NCI-H2171 (cell line): ENCODE measurements at places on chromosomes 11 and 22.

GRCh38 chr11:2801711-2802388 is 83.7 kb downstream of the CDKN1C start:
- no peak for DNase-seq

DNA sequence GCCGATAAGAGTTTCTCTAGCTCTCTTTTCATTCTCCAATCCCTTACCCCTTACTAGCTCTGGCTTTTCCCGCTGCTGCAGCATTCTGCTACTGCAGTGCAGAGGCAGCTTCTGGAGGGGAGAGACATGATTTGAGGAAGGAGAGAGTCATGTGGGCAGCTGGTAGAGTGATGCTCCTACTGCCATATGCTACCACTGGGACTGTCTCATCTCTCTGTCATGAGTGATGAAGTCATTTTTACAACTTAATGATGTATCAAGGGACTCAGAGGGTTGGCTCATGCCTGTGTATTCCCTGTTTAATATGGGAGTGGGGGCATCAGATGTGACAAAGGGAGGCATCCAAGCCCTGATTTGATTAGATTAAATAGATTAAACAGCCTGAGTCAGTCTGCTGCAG is 11.3 kb downstream of the SLC17A6 start:
- peak; percentile 58 for DNase-seq

GRCh38 chr11:69320756-69321741 is 27.1 kb downstream of the MYEOV start:
- no peak for DNase-seq

GRCh38 chr11:862081-862661 is 19.5 kb downstream of the TSPAN4 start:
- peak; percentile 29 for DNase-seq

DNA sequence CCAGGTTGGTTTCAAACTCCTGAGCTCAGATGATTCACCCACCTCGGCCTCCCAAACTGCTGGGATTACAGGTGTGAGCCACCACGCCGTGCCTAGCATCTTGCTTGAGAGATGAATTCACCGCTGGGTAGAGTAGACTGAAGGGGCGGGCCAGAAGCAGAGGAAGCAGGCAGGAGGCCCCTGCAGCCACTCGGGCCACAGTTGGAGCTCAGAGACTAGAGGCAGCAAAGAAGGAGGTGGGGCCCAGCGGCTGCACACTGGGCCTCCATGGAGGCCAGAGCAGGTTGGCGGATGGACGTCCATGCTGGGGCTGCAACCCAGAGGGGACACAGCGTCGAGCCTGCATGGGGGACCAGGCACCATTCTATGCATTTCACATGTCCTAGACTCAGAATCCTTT is 88.4 kb upstream of the FGF3 start:
- DNase-seq, result no peak

GRCh38 chr11:61659413-61660196 is 20.6 kb upstream of the DAGLA start:
- no peak for DNase-seq

- DNase-seq, result peak; percentile 55
These were observed at the start of gene DUSP8 for GRCh38 chr11:1572197-1573076. Gene DUSP8, minus strand, starts transcription at chr11:1572271. Its CDS starts 6,445 bp downstream, at chr11:1565826.

- no peak for DNase-seq
These were observed 812 bp downstream of the JAM3 start for GRCh38 chr11:134069426-134070341.

GRCh38 chr11:8392886-8393285 is 129.2 kb upstream of the LMO1 start:
- DNase-seq, result no peak

- no peak for DNase-seq
These were observed 3.8 kb downstream of the MAP4K2 start for GRCh38 chr11:64799256-64799622.

GRCh38 chr11:74366576-74366975 is 31.7 kb downstream of the PGM2L1 start:
- DNase-seq, result no peak

DNA sequence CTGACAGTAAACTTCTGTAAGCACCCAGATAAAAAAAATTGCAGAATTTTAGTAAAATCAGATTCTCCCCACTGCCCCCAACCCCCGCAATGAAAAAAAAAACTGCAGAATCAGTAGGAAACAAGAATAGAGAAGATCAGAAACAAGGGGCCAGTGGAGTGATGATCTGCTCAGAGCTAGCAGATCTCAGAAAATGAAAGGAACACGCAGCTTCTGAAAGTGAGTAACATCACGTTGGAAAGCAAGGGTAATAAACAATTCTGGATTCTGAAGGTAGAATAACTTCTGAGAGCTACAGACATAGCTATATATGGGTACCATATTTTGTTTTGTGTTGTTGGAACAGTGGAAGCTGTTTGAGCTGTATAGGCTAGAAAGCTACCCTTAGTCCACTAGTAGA is 23.2 kb downstream of the ACAT1 start:
- no peak for DNase-seq

DNA sequence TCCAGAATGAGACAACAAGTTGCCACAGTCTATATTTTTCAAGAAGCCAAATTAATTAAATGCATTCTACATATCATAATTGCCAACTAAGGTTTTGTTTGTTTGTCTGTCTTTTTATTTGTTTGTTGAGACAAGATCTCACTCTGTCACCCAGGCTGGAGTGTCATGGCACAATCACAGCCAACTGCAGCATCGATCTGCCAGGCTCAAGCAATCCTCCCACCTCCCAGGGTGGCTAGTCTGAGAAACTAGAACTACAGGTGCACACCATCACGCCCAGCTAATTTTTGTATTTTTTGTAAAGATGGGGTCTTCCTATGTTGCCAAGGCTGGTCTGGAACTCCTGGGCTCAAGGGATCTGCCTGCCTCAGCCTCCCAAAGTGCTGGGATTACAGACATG is 140.0 kb downstream of the LRRC4C start:
- DNase-seq, result no peak

DNA sequence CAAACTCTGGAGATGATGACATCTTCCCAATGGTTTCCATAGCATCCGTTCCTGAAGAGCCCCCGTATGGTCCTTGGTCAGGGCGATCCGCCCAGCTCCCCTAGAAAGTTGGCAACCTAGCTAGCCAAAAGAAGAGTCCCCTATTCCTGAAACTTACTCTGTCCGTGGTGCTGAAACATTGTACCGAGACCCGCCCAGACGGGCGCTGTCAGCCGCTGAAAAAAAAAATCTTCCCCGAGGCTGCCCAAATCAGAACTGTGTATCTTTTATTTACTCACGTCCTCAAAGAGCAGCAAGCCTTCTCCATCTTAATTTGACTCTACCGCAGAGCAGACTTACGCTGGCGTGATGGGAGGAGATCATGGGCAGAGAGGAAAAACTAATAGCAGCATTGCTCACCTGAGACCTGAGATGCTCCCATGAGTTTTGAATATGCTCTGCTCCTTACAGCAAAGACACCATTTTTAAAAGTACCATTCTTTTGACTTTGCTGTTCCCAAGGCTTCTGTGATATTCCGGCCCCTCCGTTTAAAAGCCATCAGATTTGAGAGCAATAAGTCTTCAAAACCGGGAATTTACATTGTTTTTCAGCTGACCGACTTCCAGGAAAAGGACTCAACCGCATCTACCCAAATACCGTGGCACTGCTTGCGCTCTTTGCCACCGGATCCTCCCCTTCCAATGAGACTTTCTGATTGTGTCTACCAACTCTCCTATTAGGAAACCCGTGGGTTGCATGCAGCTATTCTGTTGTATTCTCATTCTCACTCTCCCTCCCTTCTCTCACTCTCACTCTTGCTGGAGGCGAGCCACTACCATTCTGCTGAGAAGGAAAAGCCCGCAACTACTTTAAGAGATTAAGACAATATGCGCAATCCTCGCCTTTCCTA is at the start of gene SLC17A6:
TSS of gene SLC17A6 (plus strand) at position 786 of the 890 bp plus-strand sequence. CDS start 153 bp downstream, outside the sequence.
- peak; percentile 75 for DNase-seq

DNA sequence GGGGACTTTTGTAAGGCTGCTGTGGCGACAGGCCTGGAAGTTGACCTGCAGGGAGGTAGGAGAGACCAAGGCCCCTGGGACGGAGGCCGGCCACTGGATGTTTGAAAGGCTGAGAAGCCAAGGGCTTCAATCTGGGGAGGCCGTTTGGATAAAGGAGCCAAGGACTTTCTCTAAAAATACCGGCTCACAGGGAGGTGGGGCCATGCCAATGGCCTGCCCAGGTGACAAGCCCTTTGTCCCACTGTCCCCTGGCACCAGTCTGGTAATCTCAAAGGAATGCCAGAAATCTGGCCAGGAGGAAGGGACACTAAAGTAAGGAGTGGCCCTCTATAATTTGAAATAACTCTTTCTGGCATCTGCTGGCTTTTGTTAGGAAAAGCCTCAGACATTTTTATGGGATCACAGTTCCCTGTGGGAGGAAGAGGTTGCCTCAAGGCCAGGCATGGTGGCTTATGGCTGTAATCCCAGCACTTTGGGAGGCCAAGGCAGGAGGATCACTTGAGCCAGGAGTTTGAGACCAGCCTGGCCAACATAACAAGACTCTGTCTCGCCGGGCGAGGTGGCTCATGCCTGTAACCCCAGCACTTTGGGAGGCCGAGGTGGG is 1.9 kb upstream of the CHKA start:
- DNase-seq, result no peak
